GM23248 (cell line): ENCODE measurements at places on chromosomes 4 and X.

- no peak for DNase-seq
Observed at GRCh38 chr4:183241721-183242151, 78.3 kb downstream of the CLDN22 start.

DNA sequence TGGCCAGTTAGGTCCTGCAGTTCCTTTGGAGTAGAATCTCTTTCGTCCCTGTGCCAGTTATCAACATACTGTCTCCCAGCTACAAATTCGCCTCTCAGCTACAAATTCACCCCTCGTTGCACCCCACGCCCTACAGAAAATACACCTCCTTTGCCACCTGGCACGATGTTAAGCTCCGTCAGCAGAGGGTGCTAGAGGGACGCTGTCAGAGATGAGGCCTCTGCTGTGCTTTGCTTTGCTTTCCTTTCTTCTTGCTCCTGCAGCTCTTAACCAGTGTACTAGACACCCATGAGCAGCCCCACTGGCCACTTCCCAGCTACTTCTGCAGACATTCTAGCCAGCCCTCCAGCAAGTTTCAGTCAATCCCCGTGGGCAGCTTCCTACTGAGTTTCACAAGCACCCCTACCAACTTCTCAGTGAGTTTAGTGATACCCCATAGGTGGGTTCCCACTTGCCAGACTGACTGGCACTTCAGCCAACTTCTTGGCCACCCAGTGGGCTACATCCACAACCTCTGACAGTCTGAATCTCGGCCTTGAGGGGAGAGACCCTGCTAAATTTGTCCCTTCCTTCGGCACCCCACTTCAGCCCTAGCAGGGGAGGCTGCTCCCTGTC, 21.8 kb downstream of the HAUS3 start:
- peak; percentile 85 for DNase-seq

GRCh38 chr4:11344916-11345315, 83.8 kb downstream of the HS3ST1 start:
- no peak for DNase-seq

DNA sequence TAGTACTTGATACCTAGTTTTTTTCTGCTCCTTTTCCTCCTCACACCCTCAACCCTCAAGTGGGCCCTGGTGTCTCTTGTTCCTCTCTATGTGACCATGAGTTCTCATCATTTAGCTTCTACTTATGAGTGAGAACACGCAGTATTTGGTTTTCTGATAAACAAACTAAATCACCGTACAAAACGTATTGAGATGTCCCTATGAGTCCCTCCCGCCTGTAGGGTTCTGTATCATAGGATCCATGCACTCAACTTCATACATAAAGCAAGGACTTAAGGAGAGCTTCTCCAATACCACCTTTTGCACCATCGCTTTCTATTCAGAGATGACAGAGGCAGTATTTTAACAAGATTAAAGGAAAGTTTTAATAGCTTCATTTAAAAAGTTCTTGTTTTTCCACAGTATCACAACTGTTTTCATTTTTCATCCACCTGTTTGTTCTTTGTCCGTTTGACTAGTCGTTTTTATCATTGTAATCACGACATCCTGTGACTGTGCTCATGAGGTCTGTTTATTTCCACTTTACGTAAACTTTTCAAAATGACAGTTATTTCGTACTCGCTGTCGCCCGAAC, 457 bp upstream of the RAB9A start:
- DNase-seq = no peak

DNA sequence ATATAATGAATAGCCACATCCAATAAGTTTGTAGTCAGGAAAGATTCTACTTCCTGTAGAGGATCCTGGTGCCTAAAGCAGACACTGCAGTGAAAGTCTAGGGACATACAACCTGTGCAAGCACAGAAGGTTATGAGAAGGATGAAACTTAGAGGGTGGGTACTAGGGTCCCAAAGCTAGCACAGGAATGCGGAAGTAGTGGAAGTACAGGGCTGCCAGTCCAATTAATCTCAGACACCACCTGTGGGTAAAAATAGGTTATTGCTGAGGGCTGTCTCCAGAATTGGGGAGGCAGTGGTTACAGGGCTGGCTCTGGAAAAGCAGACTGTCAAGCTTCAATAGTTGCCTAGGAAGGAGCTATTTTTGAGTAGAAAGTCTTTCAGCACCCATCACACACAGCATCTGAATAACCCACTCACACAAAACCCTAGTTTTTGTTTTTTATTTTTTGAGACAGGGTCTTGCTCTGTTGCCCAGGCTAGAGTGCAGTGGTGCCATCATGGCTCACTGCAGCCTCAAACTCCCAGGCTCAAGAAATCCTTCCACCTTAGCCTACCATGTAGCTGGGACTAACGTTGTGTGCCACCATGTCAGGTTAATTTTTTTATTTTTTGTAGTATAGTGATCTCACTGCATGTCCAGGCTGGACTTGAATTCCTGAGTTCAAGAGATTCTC, 50.8 kb upstream of the ELF2 start:
- DNase-seq = no peak

- DNase-seq = no peak
Observed at GRCh38 chr4:149549911-149550310, 265.7 kb downstream of the IQCM start.

- DNase-seq = no peak
Observed at GRCh38 chr4:148349153-148349552, 93.1 kb downstream of the NR3C2 start.

- peak; percentile 92 for DNase-seq
Observed at GRCh38 chrX:130268449-130269170, at the start of gene ZNF280C. Gene ZNF280C, minus strand, starts transcription at chrX:130268899. Its CDS starts 8,450 bp downstream, at chrX:130260449.

DNA sequence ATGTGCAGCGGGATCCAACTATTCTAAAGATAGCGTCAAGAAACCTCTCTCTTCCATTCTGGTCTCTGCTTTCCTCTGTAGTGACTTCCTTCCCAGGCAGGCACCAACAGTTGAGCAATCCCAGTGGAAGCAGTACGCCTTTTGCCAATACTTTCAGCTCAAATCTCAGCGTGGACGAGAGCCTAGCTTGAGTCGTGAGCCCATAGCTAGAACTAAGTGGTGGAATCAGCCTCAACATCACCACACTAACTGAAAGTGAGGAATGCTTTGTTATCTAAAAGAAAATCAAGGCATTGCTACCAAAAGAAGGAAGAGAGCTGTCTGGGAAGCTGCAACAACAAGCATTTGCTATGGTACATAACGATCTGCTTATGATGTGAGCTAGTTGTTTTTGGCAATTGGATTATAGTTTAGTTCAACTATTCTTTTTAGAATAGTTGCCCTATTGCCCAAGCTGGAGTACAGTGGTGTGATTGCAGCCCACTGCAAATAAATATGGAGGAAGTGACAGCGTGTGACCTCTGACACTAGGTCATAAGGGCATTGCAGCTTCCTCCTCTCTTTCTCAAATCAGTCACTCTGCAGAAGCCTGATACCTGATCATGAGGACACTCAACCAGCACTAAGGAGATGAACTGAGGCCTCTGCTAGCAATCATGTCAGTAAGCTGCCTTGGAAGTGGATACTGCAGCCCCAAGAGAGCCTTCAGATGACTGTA, 24.7 kb upstream of the FRYL start:
- no peak for DNase-seq

DNA sequence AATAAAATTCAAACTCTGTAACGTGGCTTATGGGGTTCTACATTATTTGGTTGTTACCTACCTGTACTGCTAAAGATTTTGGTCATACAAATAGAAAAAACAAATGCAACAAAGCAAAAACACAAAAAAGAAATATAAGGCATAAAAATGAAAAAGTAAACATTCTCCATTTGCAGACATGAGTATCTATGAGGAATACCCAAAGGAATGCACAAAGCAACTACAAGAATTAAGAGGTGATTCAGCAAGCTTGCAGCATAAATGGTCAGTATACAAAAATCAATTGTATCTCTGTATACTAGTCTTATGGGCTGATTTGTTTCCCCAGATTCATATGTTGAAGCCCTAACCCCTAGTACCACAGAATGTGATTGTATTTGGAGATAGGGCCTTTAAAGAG, 3.6 kb upstream of the PDE5A start:
- peak; percentile 82 for DNase-seq

DNA sequence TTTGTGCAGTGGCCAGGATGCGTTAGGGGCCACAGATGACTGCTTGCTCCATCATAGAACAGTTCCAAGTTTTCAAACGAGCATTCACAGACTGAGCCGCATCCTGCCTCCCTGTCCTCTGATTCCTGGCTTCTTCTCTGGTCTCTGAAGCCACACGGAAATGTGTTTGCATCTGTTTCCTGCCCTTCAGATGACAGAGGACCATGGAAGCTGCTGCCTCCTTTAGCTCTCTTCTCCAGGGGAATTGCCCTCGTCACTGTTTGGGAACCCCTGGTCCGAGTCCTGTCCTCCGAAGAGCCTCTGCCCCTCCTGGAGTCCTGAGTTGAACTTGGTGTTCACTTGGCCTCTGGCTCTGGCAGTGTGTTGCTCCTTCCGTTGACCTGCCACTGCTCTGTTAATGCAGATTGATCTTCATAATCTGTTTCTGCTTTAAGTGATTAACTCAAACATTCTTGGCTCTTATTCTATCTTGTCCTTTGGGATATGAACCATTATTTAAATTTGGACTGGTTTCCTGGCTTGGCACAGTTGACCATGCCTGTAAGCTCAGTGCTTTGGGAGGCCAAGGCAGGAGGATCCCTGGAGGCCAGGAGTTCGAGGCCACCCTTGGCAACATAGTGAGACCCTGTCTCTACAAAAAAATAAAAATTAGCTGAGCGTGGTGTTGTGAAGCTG, 96.0 kb downstream of the PTTG2 start:
- no peak for DNase-seq
